ENCODE measurements at places on chromosomes 2 and 18.

DNA sequence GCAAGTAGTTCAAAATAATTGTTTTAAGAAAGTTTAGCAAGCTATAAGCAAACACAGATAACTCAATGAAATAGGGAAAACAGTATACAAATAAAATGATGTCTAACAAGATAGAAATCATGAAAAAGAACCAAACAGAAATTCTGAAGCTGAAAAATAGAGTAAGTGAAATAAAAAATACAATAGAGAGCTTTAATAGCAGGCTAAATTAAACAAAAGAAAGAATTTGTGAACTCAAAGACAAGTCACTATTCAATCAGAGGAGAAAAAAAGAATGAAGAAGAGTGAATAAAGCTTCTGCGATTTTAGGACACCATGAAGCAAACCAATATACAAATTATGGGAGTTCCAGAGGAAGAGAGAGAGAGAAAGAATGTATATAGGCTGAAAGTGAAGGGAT lies 576.8 kb downstream of the STK39 start:
- no peak for DNase-seq

DNA sequence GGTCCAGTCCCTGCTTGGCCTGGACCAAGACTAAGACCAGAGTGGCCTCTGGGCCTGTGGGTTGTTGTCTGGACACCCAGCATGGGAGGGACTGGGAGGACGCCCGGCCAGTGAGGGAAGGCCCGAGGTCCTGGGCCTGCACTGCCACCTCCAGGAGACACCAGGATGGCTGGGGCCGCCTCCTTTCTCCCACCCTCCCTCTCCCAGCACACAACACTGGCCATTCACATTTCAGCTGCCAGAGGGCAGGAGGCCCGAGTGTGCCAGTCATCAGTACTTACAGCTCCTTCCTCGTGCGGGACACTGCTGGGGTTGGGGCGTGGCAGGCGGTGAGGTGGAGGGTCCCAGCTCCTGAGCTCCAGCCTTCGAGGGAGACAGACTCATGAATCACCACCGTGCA lies 133.5 kb downstream of the ASB1 start:
- DNase-seq: no peak

DNA sequence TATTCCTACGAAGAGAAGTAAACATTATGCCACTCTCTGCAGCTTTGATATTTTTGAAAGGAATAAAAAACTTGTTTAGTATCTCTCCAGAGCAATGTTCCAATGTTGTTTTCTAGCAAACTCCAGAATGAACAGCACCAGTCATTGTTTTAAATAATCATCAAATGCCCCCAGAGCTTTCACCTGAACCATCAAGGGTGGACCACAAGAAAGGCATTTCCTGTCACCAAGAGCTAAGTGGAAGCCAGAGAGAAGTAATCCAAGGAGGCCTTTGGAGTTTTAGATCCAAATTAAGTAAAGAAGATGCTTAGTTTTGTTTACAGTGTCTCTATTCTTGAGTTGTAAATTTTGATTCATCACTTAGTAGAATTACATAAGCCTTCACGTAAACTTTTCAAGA lies 559.0 kb downstream of the ARHGAP15 start:
- DNase-seq: no peak

- DNase-seq: no peak
Observed at GRCh38 chr2:14936426-14936825, 303.9 kb downstream of the LRATD1 start.

DNA sequence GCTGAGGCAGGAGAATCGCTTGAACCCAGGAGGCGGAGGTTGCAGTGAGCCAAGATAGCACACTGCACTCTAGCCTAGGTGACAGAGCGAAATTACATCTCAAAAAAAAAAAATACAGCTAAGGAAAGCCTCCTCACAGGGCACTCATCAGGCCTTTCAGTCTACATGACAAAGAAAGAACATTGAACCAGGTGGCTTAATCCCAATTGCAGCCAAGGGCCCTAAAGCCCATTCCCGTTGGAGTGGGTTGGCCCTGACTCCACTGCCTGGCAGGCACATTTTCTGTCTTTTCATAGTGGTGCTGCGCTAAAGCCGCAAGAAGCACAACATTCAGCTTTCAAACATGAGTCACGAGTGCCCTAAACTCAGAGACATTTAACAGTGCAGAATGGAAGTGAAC lies 372.5 kb downstream of the RNF144A start:
- no peak for DNase-seq

DNA sequence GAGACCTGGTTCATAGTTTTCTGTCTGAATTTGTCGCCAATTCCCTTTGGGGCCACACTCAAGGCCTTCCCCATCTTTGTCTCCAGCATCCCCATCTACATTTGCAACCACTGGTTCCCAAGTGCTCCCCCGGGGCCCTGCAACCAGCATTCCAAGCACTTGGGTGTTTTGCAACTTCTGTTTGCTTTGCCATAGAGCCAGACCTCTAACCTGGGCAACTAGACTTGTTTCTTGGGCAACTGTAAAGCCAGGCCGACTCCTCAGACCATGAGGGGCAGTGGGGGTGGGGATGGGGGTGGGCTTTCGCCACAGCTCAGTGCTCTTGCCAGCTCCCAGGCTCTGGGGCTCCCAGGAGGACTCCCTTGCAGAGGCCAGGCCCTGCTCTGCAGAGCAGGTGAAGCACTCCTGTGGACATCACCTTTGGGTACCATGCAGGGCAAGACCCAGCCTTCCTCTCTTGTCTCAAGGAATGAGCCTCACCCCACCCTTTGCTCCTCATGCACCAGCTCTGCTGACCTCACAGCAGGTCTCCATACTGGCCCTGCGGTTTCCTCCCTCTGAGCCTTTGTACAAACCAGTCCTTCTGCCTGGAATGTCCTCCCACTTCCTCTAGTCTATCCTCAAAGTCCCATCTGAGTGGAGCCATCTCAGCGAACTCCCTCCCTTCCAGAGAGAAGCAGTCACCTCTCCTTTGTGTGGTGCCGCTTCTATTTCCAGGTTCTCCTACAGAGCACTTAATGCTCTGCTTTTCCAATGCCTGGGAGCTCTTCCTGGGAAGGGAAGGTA lies 126.7 kb upstream of the MYCN start:
- no peak for DNase-seq

DNA sequence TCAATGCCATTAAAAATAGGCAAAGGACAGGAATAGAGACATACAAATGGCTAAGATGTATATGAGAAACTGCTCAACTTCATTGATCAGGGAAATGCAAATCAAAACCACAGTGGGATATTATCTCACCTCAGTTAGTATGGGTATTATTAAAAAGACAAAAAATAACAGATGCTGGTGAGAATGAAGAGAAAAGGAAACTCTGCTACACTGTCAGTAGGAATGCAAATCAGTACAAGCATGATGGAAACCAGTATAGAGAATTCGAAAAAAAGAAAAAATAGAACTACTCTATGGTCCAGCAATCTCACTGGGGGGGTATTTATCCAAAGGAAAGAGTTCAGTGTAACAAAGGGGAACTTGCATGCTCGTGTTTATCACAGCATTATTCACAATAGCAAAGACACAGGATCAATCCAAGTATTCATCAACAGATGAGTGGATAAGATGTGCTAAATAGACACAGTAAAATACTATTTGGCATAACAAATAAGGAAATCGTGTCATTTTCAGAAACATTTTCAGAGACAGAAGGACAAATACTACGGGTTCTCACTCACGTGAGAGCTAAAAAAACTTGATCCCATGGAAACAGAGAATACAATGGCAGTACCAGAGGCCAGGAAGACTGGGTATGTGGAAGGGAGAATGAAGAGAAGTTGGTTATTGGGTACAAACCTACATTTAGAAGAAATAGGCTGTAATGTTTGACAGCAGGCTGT lies 60.6 kb downstream of the CCDC74A start:
- DNase-seq: no peak

GRCh38 chr18:77985526-77986281 lies 736.1 kb downstream of the GALR1 start:
- DNase-seq: no peak

- no peak for DNase-seq
Observed at GRCh38 chr2:241295326-241296095, 20.0 kb downstream of the HDLBP start.

DNA sequence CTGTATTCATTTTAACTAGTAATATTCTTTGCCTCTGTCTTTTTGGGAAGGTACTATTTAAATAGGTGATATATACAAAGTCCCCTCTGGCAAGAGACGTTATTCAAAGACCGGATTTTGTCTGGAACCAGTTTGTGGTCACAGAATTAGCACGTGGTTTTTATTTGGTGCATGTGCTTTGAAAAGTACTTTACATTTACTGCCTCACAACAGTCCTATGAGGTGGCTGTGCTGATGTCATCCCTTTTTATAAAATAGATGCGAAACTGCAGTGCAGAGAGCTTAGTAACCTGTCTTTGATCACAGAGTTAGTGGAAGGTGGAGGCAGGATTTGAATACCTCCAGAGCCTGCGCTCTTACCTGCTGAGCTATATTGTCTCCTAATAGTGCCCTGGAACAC lies 4.0 kb downstream of the LPIN1 start:
- DNase-seq: no peak

- DNase-seq: no peak
Observed at GRCh38 chr2:88481691-88482336, 29.3 kb upstream of the FOXI3 start.

DNA sequence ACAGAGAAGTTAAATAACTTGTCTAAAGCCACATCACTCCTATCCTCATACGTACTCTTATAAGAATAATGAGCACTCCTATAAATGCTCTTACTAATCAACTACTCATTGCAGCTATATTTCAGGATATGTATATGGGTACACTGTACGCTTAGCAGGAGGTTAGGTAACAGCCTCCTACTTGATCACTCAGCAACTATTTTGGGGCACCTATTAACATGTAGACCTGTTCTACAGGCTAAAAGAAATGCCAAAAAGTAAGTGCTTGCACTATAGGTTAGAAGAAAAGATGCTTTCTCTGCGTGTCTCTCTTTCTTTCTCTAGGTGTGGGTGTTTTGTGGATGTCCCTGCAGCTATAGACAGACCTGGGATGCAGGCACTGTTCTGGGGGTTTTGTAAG lies 83.1 kb downstream of the TMEM182 start:
- DNase-seq: no peak

DNA sequence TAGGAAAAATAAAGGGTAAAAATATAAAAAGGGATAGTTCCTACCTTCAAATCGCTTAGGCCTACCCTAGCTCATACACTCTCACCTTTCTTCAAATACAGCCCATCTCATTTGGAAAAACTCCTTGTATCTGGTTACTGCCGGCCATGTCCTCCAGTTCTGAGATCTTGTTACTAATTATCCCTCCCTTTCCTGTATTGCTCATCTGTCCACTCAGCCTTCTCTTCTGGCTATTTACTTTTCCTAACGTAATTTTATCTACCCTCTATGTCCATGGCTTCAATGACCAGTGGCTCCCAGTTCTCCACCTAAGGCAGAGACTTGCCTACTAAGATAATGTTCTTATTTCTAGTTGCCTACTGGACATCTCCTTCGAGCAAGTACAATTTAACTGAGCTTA lies 342.9 kb upstream of the ACVR2A start:
- no peak for DNase-seq

All from stimulated activated CD8-positive, alpha-beta memory T cell treated with anti-CD3 and anti-CD28 coated beads, Interleukin-7, amount 100 ng/mL, for 24 hours (primary cell).